A549 treated with dexamethasone at 1 μM for 4 hours (cell line): ENCODE measurements at places on chromosomes 1 and 21. TPM values are rescaled to one million over a fixed set of nuclear protein-coding genes. Genes with fewer than 3 reads are reported as not detected.

Gene FAM163A
- total RNA-seq = not detected in 5 replicates

Gene LIPI
- not detected in 5 replicates for total RNA-seq

Gene MYOM3
- total RNA-seq = 6.0 to 9.1 TPM (median 7.1 TPM) in 5 replicates

Gene ZNF496
- total RNA-seq = 15.6 to 19.5 TPM (median 18.5 TPM) in 5 replicates

Gene PTGS2
- 3.9 to 7.5 TPM (median 5.1 TPM) in 5 replicates for total RNA-seq

Gene OR2G6
- not detected in 5 replicates for total RNA-seq

Gene LCE1F
- total RNA-seq = not detected in 5 replicates

Gene MNDA
- not detected in 5 replicates for total RNA-seq
